ENCODE measurements at places on chromosomes 2 and 18.
A peak's percentile ranks its signal among the peaks of the same experiment; 100 is the strongest.

GRCh38 chr2:18637196-18637595, 47.8 kb upstream of the NT5C1B start:
- DNase-seq = no peak

DNA sequence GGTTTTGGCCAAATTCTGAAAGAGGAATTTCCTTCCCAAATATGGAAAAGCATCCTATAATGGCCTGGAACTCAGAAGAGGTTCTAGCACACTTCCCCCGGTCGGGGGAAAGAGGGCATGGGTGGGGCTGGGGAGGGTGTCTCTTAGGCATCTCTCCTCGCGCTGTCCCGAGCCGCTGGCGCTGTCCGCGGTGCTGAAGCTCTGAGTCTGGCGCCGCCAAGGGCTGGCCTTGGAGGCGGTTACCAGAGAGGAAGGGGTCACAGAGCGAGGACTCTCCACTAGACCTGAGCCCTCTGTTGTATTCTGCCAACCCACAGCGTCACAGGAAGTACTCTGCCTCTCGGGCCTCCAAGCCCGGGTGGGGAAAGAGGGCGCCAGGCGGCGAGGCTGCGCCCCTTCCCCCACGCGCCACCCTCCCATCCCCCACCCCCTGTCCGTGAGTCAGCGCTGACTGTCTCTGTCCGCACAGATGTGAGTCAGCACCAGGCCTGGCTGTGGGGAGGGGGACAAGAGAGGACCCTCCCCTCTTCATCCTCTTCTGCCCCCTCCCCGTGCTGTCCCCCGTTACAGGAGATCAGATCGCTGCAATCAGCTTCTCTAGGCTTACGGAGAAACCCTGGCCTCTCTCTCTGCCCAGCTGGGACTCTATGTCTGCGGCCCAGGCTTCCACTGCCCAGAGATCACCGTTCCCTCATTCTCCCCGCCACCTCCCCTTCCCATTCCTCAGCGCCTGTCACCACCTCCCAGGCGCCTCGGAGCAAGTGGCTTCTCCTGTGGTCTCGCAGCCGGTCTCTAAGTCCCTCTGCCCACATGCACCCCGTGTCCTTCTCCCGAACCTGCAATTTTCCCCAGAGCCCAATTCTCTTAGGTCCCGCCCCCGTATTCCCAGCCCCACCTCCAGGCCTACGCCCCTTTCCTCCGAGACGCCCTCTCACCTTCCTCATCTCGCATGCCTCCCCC, 779 bp downstream of the PTPRN start:
- DNase-seq = peak; percentile 73

- no peak for DNase-seq
Measured at GRCh38 chr18:8869696-8870095, 164.3 kb downstream of the MTCL1 start.

GRCh38 chr2:63058144-63058920, 7.7 kb downstream of the OTX1 start:
- no peak for DNase-seq

DNA sequence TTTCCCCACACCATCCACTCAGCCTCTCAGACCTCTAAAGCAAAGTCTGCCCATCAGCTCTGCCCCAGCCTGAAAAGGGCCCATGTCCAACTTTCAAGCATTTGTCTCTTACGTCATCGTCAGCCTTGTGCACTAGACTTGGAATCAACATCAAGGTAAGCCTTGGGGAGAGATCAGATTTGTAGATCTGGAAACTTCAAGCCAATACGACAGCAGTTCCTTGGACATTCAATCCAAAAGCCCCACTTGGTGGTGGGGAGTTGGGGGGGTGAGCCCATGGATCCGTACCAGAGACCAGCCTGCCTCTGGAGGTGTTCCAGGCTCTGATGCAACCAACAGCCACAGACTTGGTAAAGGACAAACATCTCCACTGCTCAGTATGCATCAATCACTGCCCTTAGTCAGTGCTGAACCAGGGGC, 206.8 kb upstream of the MEIS1 start:
- no peak for DNase-seq

- DNase-seq = no peak
Measured at GRCh38 chr2:172953411-172953810, 122.2 kb upstream of the MAP3K20 start.

GRCh38 chr2:238670111-238670585, 177.7 kb upstream of the TWIST2 start:
- DNase-seq = no peak

GRCh38 chr18:34258176-34258575, 33.5 kb upstream of the NOL4 start:
- no peak for DNase-seq

DNA sequence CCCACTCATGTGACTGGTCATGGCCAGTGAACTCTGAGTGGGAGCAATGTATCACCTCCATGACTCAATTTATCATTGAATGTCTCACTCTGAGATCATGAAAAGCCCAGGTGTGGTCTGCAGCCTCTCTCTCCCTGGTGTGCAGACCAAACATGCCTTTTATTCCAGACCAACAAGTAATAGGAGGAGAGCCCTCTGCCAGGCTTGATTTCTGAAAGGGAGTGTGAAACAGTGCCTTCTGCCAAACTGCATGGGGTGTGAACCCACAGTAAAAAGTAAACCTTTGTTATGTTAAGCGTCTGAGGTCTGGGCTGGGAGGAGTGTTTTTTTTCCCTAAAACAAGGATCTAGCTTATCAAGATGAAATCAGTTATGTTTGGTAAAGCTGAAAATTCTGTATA, 601.2 kb downstream of the ADCYAP1 start:
- no peak for DNase-seq

GRCh38 chr2:2547451-2547850, 216.4 kb upstream of the MYT1L start:
- no peak for DNase-seq

GRCh38 chr2:233112776-233113452, 52.8 kb downstream of the INPP5D start:
- no peak for DNase-seq

- DNase-seq = no peak
Measured at GRCh38 chr18:43965691-43966090, 688.4 kb upstream of the SYT4 start.

DNA sequence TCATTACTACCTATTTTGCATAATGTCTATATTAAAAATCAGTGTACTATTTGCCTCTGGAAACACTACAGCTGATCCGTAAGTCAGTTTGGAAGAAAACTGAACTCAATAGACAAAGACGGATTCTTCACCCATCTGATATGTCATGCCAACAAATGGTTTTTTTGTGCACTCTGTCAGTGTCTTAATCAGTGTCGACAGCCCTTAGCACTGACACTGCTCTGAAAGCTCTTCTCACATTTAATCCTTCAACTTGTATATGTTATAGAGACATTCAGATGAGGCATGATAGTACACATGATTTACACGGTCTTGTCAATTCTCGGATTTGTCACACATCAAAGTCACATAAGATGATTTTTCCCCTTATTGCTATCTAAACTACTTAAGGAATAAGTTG, 347.5 kb upstream of the GALNT5 start:
- DNase-seq = no peak

GRCh38 chr18:11784674-11785304, 66.4 kb upstream of the CHMP1B start:
- no peak for DNase-seq

GRCh38 chr2:205590759-205591158, 91.5 kb upstream of the NRP2 start:
- DNase-seq = no peak

GRCh38 chr2:681312-681711, 4.1 kb upstream of the TMEM18 start:
- DNase-seq = no peak
